Activated naive CD4-positive, alpha-beta T cell treated with anti-CD3 and anti-CD28 coated beads, Interleukin-2, amount 10 ng/mL, durations not matched to agents 7 days and 5 days (primary cell): ENCODE measurements at places on chromosomes 11 and 22.
A peak's percentile ranks its signal among the peaks of the same experiment; 100 is the strongest.

DNA sequence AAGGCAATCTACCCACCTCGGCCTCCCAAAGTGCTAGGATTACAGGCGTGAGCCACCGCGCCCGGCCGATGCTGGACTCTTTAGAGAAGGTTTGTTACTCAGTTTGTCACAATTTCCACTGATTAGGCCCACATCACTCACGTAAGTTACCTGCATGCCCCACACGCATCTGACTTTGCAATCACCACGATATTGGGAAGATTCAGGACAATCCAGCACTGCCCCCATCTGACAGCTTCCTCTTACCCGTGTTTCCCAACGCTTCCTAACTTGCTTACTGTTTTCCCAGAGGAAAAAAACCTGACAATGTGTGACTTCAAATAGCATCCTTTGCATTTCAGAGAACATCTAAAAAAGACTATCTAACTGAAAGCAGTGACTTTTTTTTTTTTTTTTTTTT is 21.8 kb upstream of the EIF3M start:
- DNase-seq, result no peak

GRCh38 chr11:120667281-120667680 is 155.7 kb downstream of the GRIK4 start:
- DNase-seq, result no peak

GRCh38 chr11:78415338-78415737 is 2.3 kb downstream of the GAB2 start:
- no peak for DNase-seq

- DNase-seq, result peak; percentile 57
These were observed 12.6 kb upstream of the MAPK8IP1 start for GRCh38 chr11:45872651-45873356.

DNA sequence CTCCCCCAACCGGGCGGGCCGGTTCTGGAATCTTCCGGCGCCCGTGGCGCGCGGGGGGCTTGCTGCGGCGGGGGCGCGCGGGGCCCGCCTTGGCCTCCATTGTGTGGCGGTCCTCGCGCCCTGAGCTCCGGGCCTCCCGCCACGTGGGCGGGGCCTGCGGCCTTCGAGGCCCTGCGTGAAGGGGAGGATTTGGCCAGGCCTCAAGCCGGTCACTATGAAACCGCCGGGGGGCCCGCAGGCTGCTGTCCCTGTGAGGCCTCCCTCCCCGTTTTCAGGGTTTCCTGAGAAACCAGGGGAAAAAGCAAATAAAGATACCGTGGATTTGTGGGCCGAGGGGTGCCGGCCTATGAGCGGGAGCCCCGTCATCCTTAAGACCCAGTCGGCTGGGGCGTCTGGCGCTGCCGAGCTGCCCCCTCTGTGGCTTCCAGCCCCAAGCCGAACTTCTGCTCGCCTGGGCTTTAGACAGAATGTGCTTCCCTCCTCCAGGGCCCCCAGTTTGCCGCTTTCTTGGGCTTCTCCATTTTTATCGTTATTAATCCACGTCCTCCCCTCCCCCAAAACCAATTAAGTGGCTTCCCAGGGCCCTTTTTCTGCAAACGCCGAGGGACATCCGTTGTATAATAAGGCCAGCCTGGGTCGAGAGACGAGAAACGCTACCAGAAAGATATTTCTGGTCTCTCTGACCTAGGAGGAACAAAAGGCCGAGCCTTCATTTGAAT is 602 bp downstream of the EWSR1 start:
- peak; percentile 62 for DNase-seq

DNA sequence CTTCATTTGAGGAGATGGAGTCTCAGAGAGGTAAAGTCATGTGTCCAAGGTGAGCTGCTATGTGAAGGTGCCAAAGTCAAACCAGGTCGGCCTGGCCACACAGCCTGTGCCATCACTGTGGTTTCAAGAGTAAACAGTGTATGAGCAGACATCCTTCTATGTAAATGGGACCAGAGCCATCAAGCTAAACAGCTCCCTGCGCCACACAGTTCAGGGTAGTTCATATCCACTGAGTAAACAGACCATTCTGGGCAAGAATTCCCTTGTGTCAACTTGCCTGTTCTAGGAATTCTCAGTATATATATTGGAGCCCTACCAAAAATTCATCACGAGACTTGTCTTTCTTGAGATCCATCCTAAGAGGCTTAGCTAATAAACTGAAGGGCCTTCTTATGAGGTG is 77.5 kb downstream of the AMOTL1 start:
- DNase-seq, result no peak

GRCh38 chr11:123581651-123582399 is 72.6 kb downstream of the SCN3B start:
- no peak for DNase-seq

DNA sequence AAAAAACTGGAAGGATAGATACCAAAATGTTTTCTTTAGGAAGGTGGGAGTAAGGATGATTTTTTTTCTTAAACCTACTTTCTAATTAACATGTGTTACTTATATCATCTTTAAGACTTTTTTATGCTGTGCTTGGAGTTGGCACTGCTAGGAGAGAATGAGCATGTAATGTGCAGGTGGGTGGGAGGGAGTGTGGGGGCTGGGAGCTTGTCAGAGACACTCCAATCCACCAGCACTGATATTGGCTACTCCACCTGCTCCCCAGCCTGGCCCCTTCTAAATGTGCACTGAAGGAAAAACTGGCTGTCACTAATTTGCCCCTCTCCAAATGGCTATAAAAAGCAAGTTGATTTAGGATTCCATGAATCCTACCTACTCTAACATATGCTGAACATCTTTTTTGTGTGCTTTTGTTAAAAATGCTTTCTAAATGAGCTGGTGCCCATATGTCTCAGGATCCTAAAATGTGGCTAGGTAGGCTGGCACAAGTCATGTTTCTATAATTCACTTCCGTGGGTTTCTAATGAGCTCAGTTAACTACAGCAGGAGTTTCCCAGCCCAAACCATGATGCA is 44.3 kb upstream of the BMAL1 start:
- no peak for DNase-seq

DNA sequence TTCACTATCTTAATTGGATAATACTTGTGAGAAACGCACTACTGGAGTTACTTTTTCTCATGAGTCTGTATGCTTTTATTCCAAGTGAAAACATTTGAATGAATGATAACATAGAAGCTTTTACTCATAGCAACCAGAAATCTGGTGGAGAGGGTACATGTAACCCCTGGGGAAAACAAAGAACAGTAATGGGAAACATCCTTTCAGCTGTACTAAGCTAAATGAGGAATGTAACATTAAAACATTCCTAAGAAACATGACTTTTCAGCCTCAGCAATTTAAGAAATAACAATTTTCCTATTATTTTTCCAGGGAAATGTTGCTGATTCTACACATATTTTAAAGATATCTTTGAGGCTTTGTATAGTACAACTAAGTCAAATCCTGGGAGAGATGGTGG is 97.2 kb upstream of the CEP126 start:
- no peak for DNase-seq

- DNase-seq, result no peak
These were observed 7.8 kb downstream of the TTC38 start for GRCh38 chr22:46275455-46276122.

GRCh38 chr11:34744511-34744910 is 123.6 kb downstream of the EHF start:
- no peak for DNase-seq

- peak; percentile 55 for DNase-seq
These were observed 673 bp downstream of the CDON start for GRCh38 chr11:126061707-126062678.

DNA sequence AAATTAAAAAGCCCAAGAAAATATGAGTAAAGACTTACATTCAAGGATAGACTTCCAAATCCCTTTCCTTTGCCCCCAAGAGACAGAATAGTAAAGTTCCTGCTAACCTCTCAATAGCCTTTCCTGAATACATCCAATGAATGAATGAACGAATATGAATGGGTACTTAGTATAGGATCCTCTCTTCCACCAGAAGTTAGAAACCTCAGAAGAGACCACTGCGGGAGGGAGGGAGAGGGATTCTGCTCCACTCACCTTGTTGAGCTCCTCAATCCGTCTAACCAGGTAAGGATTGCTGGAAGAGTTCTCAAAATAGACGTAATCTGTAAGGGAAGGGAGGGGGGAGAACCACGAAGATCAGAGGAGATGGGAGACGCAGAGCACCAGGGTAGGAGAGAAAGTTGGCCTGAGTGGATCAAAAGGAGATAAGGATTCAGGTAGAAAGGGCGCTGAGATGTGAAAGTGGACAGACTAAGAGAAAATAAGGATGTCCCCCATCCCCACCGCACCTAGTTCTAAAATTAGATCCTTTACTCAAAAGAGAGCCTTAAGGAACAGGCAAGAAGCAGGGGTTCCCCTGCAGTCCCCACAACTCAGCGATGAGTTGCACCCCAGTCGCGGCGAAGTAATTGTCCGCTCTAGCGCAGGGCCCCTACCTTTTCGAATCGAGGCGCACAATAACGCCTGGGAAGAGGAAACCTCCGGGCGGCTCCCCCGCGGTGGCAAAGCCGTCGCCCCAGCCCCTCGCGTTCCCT is 1.1 kb downstream of the MTA2 start:
- DNase-seq, result no peak

DNA sequence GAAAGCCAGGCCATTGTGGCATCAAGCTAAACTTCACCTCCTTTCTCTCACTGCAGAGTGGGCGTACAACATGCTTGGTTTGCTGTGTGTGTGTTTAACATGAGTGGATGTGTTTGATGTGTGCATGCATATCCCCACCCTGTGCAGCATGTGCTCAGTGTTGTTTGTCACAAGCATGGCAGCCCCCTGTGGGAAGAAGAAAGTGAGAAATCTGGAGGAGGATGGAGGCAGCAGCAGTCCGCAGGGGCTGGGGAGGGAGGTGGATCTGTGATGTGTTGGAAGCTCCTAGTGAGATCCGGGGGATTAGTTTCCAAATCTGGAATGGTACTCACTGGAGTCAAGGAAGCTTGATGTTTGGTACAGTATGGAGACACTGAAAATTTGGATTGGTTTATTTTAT is 24.1 kb upstream of the CCDC134 start:
- DNase-seq, result no peak

- DNase-seq, result no peak
These were observed 63.1 kb downstream of the PRSS23 start for GRCh38 chr11:86863476-86863875.

DNA sequence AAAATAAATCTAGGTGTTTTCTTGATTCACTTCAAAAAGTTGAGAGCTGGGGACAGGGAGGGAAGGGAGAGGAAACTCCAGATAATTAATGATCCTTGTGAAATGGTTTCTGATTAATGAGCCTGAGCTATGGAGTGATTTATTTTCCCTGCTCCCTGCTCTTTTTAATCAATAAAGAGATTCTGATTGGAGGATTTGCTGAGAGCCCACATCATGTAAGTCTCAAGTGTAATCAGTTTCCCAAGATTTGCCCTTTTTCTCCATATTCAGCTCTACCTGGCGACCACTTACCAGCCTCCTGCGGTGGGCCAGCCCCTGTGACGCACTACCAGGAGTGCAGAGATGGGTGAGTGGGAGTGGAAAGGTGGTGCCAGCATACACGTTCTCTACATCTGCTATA is 114.0 kb downstream of the NAV2 start:
- DNase-seq, result no peak

GRCh38 chr11:68741463-68741862 is 9.9 kb downstream of the TESMIN start:
- no peak for DNase-seq

GRCh38 chr11:17750013-17750800 is 15.6 kb downstream of the KCNC1 start:
- DNase-seq, result no peak

DNA sequence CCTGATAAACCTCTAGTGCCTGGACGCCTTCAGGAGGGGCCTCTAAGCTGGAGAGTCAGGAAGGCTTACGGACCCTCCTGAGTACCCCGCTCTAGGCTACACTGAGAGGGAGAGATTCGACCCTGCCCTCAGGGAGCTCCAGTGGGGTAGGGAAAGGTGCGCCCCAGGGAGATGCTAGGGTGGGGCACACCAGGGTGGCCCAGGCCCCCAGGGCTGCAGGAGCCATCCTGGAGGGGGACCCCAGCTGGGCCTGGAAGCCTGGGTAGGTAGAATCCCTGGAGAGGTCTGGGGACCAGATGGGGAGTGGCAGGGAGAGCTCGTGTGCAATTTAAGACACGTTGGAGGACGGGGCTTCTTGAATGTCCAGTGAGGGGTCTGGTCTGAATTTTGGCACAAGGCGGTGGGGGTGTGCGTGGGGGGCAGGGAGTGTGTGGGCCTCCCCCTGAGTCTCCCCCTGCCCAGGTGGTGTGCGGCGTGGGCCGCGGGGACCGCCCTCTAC is 4.7 kb downstream of the CARNS1 start:
- DNase-seq, result no peak

- DNase-seq, result no peak
These were observed 139.0 kb downstream of the UVRAG start for GRCh38 chr11:75954039-75954438.

- DNase-seq, result no peak
These were observed 1.7 kb upstream of the IL10RA start for GRCh38 chr11:117984476-117984875.

GRCh38 chr11:8016440-8016839 is 29.3 kb downstream of the EIF3F start:
- DNase-seq, result no peak

GRCh38 chr11:2123628-2123960 is 15.6 kb downstream of the IGF2 start:
- no peak for DNase-seq

DNA sequence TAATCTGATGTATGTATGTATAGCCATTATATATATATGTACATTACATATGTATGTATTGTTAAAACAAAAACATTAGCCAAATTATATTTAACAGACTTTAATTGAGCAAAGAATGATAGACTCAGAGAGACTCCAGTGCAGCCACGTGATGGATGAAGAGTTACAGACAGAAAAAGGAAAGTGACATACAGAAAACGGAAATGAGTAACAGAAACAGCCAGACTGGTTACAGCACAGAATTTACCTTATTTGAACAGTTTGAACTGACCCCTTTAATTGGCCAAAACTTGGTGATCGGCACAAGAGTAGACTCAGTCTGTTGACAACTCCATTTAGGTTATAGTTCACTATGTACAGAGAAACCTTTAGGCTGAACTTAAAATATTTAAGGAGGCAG is 35.0 kb downstream of the CHORDC1 start:
- no peak for DNase-seq

GRCh38 chr11:4960877-4961276 is 5.4 kb upstream of the OR51A2 start:
- no peak for DNase-seq

GRCh38 chr22:41976070-41976901 is 7.0 kb downstream of the SEPTIN3 start:
- peak; percentile 69 for DNase-seq

- no peak for DNase-seq
These were observed 49.6 kb downstream of the IGSF9B start for GRCh38 chr11:133907216-133907615.

- DNase-seq, result no peak
These were observed 24.1 kb downstream of the XKR3 start for GRCh38 chr22:16801088-16801487.

DNA sequence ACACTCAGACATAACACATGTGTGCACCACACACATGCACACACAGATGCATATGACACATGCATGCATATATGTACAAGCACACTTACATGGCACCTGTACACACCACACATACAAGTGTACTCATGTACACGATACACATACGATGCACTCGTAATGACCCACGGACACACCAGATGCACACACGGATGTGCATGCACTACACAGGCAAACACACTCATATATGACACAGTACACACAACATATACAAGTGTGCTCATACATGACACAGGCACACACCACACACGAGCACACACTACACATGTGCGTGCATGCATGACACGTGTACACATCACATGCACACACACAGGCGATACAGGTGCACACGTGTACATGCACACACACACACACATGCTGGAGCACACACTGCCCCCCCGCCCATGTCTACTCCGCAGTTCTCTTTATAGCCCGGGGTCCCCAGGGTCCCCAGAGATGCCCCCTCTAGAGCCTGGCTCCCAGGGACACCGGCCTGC is 4.8 kb upstream of the TH start:
- no peak for DNase-seq
